ENCODE measurements at places on chromosomes 11 and 22.

- no peaks in the 10 kb centered on the region for H3K27me3 ChIP-seq
- DNase-seq = no peak
- H3K27ac ChIP-seq = no peak overlapping the region
- H3K36me3 ChIP-seq = no peaks in the 10 kb centered on the region
Measured at GRCh38 chr11:46632502-46632901, 15.1 kb downstream of the ATG13 start.

- H3K4me3 ChIP-seq = no peak overlapping the region
- no peaks in the 10 kb centered on the region for H3K4me1 ChIP-seq
- DNase-seq = no peak
- no peaks in the 10 kb centered on the region for H3K36me3 ChIP-seq
Measured at GRCh38 chr11:34280945-34281872, 76.6 kb downstream of the ABTB2 start.

DNA sequence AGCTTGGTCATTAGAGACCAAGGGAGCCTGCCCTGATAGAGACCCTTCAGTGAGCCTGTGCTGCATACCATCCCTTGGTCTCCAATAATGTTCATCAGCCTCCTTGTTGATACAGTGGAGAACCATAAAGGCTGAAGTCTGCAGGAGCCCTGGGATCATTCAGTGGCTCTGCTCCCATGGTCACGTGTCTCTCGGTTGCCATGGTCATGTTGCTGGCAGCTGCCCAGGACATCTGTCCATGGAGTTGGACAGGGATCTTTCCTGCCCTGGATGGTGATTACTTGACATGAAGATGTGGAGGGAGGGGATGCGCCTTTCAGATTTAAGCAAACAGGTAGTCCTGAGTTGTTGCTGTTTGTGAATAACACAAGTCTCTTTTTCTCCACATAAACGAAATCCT, 38.2 kb downstream of the CYB5R2 start:
- peaks cover 4% of the 10 kb centered on the region for H3K27me3 ChIP-seq
- no peak for DNase-seq
- H3K4me1 ChIP-seq = no peaks in the 10 kb centered on the region

GRCh38 chr11:71986131-71986530, 12.6 kb upstream of the IL18BP start:
- no peaks in the 10 kb centered on the region for H3K27me3 ChIP-seq
- DNase-seq = no peak

Measured in spleen (tissue), 13 donors.